ENCODE measurements at places on chromosomes 13 and 19.

- DNase-seq = no peak
Observed at GRCh38 chr13:113552079-113552478, 32.5 kb upstream of the TFDP1 start.

GRCh38 chr19:16293118-16294091 is 31.2 kb upstream of the KLF2 start:
- DNase-seq = peak; percentile 72

GRCh38 chr13:111791131-111791530 is 275.8 kb upstream of the SOX1 start:
- DNase-seq = no peak

DNA sequence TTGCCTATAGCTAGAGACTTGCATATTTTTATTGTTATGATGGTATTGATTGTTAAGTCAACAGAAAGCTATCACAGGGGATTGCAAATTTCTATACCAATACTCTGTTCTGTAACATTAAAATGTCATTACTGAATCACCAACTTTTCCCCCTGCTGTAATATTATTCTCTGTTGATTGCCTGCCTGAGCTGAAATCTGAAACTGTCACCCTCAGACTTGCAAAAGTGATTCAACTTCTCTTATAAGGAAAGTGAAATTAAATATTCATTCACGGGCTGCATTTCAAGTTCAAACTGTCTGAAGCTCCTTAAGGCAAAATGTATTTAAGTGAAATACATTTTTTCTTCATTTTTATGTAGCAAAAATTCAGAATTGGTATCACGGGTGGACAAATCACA is 723.2 kb downstream of the PCDH9 start:
- no peak for DNase-seq

DNA sequence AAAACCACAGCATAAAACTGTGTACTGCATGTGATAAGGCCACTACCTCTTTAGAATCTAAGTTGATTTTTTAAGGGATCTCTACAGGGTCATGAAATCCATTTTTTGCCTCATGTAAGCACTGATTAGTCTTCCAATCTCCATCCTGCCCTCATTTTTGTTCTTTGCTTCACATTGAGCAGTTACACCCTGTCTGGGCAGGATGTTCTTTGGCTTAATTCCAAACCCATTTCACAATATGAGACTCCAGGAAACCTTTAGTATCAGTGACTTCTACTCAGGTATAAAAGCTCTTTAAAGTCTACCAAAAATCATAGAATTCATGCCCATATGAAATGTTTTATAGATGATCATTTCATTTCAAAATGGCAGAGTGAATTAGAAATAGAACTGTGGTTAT is 592.6 kb downstream of the TBC1D4 start:
- peak; percentile 23 for DNase-seq

GRCh38 chr19:45767410-45767880 is 1.6 kb downstream of the SIX5 start:
- DNase-seq = peak; percentile 80

Measured in ELR (cell line).